ENCODE measurements at places on chromosomes 13 and 19. TPM values are rescaled to one million over a fixed set of nuclear protein-coding genes. Genes with fewer than 3 reads are reported as not detected.

The CACNG7 gene
- total RNA-seq = not detected

The COX7A1 gene
- total RNA-seq = not detected

DNA sequence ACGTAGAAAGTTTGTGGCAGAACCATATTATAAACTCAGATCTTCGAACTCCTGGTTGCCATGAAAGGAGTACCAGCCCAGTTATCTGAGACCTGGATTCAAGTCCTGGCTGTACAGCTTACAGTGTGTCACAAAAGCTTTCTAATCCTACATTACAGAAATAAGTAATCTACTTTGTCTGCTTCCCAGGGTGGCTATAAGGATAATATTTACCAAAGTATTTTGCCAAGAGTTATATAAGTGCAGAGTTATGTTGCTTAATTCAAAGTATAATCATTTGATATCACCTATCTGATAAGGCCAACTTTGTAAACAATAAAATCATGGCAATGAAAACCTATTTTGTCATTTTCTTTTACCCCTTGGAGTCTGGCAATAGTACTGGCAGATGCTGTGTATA lies 381.6 kb downstream of the NDFIP2 start:
- H3K4me3 ChIP-seq = no peak overlapping the region
- peak overlapping the region; percentile 69 for H3K27ac ChIP-seq
- peaks cover 45% of the 10 kb centered on the region for H3K4me1 ChIP-seq
- H3K36me3 ChIP-seq = no peaks in the 10 kb centered on the region
- H3K27me3 ChIP-seq = no peaks in the 10 kb centered on the region

DNA sequence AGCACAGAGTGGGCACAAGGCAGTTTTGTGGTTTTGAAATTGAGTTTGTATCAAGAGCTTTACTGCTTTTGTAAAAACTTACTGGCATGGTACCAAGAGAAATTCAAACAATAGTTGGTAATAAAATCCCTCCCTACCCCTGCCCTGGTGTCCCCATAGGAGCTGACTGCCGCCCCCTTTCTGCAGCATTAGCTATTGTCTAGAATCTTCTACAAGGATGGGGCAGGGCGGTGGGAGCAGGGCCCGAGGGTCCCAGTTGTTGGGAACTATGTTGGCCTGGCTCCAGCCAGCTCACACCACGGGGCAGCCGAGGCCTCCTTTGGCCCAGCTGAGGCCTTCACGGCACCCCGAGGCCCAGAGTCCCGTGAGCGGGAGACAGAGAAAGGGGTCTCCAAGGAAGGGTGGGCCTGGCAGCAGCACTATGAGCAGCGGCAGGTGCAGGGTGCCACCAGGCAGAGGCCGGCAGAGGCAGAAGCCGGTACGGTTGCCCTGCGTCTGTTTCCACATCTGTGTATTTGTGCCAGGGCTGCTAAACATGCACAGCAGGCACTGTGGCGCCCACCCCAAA lies 57.9 kb downstream of the KDM4B start:
- H3K27ac ChIP-seq = no peak overlapping the region
- H3K36me3 ChIP-seq = no peaks in the 10 kb centered on the region
- H3K4me1 ChIP-seq = no peaks in the 10 kb centered on the region
- H3K4me3 ChIP-seq = no peak overlapping the region
- H3K27me3 ChIP-seq = no peaks in the 10 kb centered on the region

DNA sequence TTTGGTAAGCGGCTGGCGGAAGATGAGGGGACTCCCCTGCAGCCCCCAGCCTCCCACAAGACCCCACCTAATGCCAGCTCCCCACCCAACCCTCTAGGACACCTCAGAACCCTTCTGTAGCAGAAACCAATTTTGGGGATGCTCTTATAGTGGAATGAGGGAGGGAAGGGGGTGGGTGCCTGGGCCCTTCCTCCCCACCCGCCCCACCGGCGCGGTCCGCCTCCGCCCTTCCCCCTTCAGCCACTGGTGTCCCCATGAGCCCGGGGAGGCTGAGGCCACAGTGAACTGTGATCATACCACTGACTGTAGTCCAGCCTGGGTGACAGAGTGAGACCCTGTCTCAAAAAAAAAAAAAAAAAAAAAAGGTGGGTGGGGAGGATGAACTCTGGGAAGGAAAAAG lies 16.2 kb downstream of the TLE6 start:
- no peaks in the 10 kb centered on the region for H3K4me1 ChIP-seq
- H3K27me3 ChIP-seq = no peaks in the 10 kb centered on the region
- no peak overlapping the region for H3K27ac ChIP-seq
- no peak for DNase-seq
- H3K36me3 ChIP-seq = no peaks in the 10 kb centered on the region

The CEACAM3 gene
- total RNA-seq = not detected

The SMAD9 gene
- 1.2 TPM for total RNA-seq

GRCh38 chr13:22592515-22592914 lies 588.3 kb upstream of the SGCG start:
- no peak overlapping the region for H3K27ac ChIP-seq
- H3K4me1 ChIP-seq = peaks cover 20% of the 10 kb centered on the region
- no peaks in the 10 kb centered on the region for H3K27me3 ChIP-seq
- no peak overlapping the region for H3K4me3 ChIP-seq
- no peaks in the 10 kb centered on the region for H3K36me3 ChIP-seq
- DNase-seq = no peak

GRCh38 chr19:28042516-28042915 lies 1170.4 kb downstream of the UQCRFS1 start:
- H3K36me3 ChIP-seq = no peaks in the 10 kb centered on the region
- no peaks in the 10 kb centered on the region for H3K27me3 ChIP-seq
- no peak overlapping the region for H3K27ac ChIP-seq
- H3K4me3 ChIP-seq = no peak overlapping the region
- H3K4me1 ChIP-seq = no peaks in the 10 kb centered on the region
- no peak for DNase-seq

The DACT3 gene
- total RNA-seq = 0.75 TPM

DNA sequence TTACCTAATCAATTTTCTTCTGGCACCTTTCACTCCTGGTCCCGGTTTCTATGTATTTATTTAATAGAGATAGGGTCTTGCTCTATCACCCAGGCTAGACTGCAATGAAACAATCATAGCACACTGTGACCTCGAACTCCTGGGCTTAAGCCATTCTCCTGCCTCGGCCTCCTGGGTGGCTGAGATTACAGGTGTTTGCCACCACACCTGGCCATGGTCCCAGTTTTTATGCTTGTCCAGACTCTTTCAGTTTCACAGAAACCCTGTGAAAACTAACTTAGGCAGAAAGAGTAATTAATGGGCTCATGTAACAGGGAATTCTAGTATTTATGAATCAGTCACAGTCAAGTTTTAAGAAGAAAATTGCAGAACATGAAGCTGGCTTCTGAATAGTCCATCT lies 9.0 kb upstream of the STK24 start:
- peak overlapping the region; percentile 15 for H3K27ac ChIP-seq
- no peak overlapping the region for H3K4me3 ChIP-seq
- H3K4me1 ChIP-seq = peaks cover 59% of the 10 kb centered on the region
- no peaks in the 10 kb centered on the region for H3K27me3 ChIP-seq
- no peak for DNase-seq

The ZIM2 gene
- total RNA-seq = not detected

DNA sequence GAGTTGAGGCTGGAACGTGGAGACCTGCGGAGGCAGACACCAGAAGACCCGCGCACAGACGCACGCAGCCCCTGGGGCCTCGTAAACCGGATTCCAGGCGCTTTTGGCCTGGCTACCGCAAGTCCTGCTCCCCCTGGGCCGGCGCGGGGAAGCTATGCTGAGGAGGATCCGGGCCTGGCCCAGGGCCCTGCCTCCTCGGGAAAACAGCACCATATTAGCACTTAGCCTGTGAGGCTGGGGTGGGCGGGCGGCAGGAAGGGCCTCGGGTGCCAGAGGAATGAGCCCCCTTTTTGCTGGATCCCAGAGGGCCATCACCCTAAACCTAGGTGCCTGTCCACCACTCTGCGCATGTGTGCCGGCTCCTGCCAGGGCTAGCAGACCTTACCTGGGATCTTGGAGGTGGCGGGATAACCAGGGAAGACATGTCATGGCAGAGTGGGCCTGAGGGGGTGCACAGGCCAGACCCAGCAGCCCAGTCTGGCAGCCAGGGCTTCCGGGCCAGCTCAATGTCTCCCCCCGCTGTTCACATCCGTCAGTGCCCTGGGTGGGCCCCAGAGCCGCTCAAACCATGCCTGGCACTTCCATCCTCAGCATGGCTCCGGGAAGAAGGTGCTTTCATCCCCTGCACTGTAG lies 7.3 kb downstream of the ELOF1 start:
- DNase-seq = peak; percentile 33
- no peaks in the 10 kb centered on the region for H3K27me3 ChIP-seq
- H3K4me3 ChIP-seq = no peak overlapping the region
- no peaks in the 10 kb centered on the region for H3K4me1 ChIP-seq

DNA sequence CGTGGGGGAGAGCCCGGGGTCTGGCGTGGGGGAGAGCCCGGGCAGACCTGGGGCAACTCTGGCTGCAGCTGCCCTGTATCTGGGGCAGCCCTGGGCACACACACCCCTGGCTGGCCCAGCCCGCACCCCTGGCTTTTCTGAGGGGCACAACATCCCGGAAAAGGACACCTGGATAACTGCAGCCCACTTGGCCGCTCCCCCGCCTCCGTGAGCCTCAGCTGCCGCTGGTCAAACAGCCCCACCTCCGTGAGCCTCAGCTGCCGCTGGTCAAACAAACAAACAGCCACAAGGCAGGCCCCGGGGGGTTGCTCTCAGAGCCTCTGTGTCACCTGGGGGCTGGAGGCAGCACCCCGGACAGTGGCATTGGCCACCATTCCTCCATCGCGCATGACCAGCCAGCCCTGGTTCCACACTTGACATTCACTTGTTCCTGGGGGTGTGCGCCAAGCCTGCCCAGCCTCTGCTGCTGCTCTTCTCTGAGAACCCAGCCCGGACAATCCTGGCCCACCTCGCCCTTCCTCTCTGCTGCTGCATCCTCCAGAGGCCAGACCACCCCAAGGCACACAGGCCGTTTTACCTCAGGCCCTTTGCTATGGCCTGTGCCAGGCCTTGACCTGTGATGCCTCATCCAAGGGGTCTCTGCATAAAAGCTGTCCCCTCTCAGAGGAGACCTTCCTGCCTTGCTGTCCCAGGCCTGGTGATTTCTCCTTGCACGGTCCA lies 19.9 kb downstream of the CEBPG start:
- peak overlapping the region; percentile 45 for H3K27ac ChIP-seq
- no peak for DNase-seq
- H3K4me3 ChIP-seq = no peak overlapping the region
- H3K36me3 ChIP-seq = no peaks in the 10 kb centered on the region
- H3K4me1 ChIP-seq = no peaks in the 10 kb centered on the region

DNA sequence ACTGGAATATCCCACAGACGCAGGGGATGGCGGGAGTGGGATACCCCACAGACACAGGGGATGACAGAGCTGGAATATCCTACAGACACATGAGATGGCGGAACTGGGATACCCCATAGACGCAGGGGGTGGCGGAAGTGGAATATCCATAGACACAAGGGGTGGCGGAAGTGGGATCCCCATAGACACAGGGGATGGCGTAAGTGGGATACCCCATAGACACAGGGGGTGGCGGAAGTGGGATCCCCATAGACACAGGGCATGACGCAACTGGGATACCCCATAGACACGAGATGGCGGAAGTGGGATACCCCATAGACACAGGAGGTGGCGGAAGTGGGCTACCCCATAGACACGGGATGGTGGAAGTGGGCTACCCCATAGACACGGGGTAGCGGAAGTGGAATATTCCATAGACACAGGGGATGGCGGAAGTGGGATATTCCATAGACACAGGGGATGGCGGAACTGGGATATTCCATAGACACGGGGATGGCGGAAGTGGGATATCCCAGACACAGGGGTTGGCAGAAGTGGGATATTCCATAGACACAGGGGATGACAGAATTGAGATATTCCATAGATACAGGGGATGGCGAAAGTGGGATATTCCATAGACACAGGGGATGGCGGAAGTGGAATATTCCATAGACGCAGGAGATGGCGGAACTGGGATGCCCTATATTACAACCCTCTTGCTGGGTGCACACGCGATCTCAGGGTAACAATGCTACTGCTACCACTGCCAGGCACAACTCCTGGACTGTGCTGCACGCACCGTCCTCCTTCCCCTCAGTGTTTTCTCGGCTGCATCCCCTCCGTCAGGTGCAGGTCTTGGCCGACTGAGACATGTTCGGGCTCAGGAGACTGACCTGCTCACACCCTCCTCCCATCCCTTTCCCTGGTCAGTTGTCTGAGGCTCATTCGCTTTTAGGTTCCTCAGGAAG lies 28.1 kb downstream of the ZNF787 start:
- H3K4me1 ChIP-seq = no peaks in the 10 kb centered on the region
- no peak for DNase-seq
- no peak overlapping the region for H3K4me3 ChIP-seq
- no peaks in the 10 kb centered on the region for H3K27me3 ChIP-seq
- peaks cover 1% of the 10 kb centered on the region for H3K36me3 ChIP-seq

DNA sequence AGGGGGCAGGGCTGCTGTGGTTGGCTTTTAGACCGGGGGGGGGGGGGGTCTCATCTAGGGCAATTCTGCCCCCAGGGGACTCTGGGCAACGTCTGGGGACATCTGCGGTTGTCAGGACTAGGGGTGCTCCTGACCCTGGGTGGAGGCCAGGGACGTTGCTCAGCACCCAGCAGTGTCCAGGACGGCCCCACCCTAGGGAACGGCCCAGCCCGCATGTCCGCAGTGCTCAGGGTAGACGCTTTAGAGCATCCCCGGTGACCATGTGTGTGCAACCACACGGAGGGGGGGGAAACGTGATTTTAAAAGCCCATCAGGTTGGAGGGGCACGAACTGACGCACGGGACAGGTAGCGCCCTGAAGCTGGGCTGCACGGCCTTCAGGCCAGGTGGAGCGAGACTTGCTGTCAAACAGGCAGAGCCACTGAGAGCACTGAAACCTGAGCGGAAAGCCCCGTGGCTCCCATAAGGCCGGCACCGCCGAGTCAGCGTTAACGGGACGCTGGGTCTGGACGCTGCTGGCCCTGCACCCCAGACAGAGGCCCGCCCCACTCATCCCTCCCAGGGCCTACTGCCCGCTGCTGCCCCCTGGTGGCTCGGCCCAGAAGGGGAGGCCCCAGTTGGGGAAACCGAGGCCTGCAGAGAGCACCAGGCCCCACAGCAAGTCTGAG lies 8.3 kb downstream of the CACTIN start:
- H3K27me3 ChIP-seq = no peaks in the 10 kb centered on the region
- H3K27ac ChIP-seq = no peak overlapping the region
- DNase-seq = no peak
- H3K4me1 ChIP-seq = no peaks in the 10 kb centered on the region
- H3K36me3 ChIP-seq = no peaks in the 10 kb centered on the region

The GRIN3B gene
- total RNA-seq = 0.41 TPM

The MBD3L2 gene
- total RNA-seq = not detected
